ENCODE measurements at places on chromosomes 12 and 14.

DNA sequence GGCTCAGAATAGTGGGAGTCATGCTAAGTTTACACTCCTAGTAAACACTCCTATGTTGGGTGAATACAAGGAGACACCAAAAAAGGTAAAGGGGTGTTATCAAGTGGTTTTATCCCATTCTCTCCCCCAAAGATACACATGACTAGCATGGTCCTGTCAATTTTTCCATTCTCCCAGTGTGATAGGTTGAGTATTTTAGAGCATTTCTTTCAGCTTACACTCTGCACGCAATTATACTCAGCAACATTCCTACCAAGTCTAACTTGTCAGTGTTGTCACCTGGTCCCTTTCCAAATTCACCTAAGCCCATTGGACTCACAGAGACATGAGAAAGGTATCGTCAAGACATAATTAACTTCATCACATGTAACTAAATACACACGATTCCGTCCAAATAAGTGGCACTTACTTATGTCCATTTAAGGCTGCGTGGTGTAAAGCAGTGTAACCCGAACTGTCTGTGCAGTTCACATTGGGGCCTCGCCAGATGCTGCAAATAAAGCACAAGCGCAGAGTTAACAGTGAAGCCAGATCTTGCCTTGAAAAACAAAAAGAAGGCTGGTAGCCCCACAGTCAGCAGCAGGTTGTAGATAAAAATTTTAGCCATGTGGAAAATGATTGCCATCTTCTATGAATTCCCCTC lies 159.7 kb downstream of the ANKS1B start:
- no peak for DNase-seq

DNA sequence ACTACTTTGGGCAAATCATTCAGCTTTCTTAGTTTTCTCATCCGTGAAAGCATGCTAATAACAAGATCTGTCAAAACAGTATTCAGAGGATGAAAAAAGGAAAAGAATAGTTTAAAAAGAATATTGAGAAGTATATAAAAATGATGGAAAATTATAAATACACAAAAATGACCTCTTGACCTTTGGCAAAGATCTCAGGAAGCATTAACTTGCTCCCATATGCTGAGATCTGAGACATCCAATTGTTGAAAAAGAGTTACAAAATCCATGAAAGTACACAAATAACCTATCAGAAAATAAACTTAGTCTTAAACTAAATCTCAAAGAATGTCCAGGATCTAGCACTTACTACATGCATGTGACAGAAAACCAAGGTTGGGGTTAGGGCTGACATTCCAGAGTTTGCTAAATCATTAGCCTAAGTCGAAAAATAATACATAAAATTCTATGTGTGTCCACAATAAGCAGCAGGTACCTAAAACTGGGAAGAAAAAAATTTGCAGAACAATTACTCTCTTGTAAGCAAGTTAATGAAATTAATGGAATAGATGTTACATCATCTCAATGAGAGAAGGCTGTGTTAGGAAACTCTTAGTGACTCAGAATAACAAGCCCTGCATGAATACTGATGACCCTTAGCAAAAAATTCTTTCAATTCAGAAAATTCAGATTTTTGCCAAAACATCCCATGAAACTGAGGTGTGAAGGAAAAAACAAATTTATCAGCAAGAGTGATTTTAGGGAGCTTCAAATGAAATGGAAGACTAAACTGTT lies 3.4 kb downstream of the PAH start:
- no peak for DNase-seq

GRCh38 chr12:45184147-45184963 lies 31.5 kb upstream of the ANO6 start:
- DNase-seq: no peak

- DNase-seq: no peak
These were observed 37.9 kb downstream of the DLK1 start for GRCh38 chr14:100764471-100765115.

DNA sequence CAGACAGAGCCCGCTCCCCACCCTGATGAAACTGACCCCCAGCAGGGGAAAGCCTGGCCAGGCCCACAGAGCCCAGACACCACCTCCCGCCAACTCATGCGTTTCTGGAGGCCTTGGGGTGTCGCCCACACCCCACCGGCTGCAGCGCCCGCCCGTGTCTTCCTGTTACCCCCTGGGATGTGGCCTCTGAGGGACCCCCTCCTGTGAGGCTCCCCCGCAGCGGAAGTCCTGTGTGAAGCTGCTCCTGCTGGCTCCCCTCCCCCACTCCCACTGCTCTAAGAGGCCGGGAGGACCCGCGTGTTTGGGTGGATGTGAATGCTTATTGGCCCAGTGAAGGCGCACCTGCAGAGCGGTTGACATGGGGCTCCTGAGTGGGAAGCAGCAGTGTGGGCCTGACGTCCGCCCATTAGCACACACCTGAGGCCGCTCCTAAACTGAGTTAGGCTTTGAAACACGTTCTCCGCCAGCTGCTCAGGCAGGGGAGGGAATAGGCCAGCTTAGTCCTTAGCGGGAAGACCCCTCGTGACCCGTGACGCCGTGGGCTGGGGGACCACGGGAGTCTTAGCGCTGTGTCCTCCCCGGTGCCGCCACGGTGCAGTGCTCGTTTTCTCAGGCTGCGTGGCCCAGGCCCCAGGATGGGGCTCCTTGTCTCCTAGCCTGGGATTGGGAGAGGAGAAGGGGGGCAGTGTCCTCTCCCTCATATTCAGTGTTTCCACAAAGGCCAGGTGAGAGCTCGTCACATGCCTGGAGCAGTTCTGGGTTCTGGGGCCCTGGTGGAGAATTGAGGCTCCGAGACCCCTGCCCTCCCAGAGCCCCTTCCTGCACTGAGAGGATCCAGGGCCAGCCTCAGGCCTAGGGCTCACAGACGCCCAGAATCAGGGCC lies 323.4 kb upstream of the SFSWAP start:
- no peak for DNase-seq

- DNase-seq: no peak
These were observed 579 bp upstream of the CLMN start for GRCh38 chr14:95320078-95320895.

DNA sequence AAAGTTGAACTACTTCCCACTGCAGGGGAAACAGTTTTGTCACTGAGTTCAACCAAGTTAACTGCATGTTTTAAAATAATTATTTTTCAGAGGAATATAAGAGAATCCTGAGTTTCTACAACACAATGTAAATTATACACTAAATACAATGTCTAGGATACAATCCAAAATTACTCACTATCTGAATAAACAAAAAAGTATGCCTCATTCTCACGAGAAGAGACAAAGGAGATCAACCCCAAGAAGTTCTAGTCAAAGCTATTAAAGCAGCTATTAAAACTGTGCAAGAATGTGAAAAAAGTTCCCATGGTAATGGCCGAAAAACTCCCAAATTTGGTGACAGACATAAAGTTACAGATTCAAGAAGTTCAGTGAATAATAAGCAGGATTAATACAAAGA lies 8.8 kb upstream of the KCNK13 start:
- no peak for DNase-seq

Measured in fibroblast of skin of left quadriceps (primary cell).